ENCODE measurements at places on chromosomes 4 and X. TPM values are rescaled to one million over a fixed set of nuclear protein-coding genes. Genes with fewer than 3 reads are reported as not detected.

The UGT2B17 gene
- not detected for total RNA-seq

The MAGEB1 gene
- total RNA-seq, result not detected

The CT55 gene
- not detected for total RNA-seq

The FAM199X gene
- total RNA-seq, result 13.7 TPM

The SPANXB1 gene
- total RNA-seq, result not detected

The TECRL gene
- total RNA-seq, result not detected

The IBSP gene
- not detected for total RNA-seq

The SFRP2 gene
- not detected for total RNA-seq

The TBC1D8B gene
- 23.7 TPM for total RNA-seq

The CSTF2 gene
- 15.9 TPM for total RNA-seq

The PPP2R2C gene
- total RNA-seq, result 0.15 TPM

The PABPC4L gene
- total RNA-seq, result 0.17 TPM

All from smooth muscle cell of trachea (primary cell).